ENCODE measurements at places on chromosomes 16 and 17.
A peak's percentile ranks its signal among the peaks of the same experiment; 100 is the strongest.

GRCh38 chr17:46009681-46010596 is 10.9 kb downstream of the STH start:
- DNase-seq, result no peak

DNA sequence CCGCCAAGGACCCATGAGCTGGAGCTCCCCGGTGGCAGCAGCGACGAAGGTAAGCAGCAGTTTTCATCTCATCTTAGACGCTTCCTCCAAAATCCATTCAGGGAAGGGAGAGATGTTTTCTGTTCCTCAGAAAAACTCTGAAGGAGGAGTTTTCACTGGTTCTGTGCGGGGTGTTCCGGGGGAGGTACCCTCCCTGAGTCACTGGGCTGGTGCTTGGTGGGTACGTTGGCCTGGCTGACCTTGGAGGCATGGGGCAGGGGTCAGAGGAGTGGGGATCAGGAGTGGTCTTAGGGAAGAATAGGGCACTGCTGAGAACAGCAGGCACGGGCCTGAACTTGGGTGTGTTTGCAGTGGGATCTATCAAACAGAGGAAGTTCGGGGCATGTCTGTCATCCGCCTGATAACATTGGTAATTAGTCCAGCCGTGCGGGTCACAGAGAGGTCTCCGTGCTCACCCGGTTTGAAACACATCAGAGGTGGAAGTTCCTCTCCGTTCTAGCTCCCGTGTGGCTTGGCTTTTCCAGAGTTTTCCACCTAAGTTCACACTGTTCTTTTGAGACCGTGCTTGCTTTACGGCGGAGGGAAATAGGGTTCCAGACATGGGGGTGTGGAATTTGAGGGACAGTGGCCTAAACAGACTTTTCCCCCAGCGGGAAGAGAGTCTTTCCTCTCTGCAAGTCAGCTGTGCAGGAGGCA is 59.6 kb upstream of the CIBAR2 start:
- DNase-seq, result no peak

DNA sequence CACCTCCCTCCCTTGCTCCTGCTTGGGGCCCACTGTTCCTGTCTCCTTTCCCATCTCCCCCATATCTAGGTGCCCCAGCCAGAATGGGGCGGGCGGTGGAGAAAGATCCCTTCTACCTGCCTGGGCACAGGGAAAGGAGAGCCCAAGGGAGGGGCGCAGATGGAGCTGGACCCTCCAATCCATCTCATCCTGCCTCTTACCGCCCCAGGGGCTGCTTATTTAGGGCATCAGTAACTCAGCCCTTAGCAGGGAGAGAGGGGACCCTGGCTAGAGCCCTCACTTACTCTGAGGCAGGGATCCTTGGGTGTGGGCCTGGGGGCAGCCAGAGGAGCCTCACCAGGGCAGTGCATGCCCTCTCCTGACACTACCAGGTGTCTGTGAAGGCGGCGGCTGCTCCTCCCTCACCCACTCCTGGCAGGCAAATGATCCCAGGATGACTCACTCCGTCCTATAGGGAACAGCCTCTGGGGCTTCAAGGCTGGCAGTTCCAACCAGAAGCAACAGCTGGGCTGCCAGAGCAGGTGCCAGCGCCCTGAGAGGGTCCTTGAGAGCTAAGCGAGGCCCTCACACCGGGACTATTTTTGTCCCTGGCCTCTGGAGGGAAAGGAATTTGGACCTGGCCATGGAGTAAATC is 16.3 kb upstream of the BCAR1 start:
- DNase-seq, result peak; percentile 76

GRCh38 chr16:76856112-76856511 is 334.9 kb upstream of the MON1B start:
- DNase-seq, result no peak

GRCh38 chr17:76994237-76994637 is 126.0 kb downstream of the MGAT5B start:
- peak; percentile 25 for DNase-seq

DNA sequence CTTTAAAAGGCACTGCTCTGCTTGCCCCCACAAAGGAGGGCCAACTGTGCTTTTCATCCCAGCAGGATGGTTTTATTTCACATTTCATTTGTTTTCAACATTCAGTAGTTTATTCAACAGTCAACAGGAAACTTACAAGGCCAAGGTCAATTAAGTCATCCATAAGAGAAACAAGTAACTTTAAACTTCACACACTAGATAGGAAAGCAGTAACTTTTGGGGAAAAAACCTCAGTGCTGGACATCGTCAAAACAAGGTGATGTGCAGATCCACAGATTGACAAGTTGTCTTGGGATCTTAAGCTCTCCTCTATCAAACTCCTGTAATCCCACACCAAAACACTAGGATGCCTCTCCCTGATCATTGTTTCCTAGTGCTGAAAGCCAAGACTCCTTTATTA is 18.5 kb downstream of the NFE2L1 start:
- DNase-seq, result no peak

DNA sequence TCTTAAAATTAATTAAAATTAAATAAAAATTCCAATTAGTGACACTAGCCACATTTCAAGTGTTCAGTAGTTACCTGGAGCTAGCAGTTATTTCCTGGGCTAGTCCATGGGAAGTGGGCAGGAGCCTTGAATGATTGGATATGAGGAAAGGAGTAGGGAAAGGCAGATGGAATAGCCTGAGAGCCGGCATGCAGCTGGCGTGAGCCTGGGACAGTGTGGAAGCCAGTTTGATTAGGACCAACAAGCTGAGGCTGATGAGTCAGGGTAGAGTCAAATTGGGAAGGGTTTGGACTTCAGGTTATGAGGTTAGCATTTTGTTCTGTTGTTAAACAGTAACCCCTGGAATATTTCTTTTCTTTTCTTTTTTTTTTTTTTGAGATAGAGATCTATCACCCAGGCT is 15.3 kb upstream of the GNA13 start:
- no peak for DNase-seq
